ENCODE measurements at places on chromosomes 13 and 19.

- DNase-seq, result no peak
Measured at GRCh38 chr13:99932912-99933311, 38.7 kb downstream of the ZIC5 start.

GRCh38 chr19:51469162-51469561 lies 9.2 kb upstream of the CEACAM18 start:
- no peak for DNase-seq

GRCh38 chr13:54078271-54078870 lies 1049.8 kb downstream of the OLFM4 start:
- no peak for DNase-seq

DNA sequence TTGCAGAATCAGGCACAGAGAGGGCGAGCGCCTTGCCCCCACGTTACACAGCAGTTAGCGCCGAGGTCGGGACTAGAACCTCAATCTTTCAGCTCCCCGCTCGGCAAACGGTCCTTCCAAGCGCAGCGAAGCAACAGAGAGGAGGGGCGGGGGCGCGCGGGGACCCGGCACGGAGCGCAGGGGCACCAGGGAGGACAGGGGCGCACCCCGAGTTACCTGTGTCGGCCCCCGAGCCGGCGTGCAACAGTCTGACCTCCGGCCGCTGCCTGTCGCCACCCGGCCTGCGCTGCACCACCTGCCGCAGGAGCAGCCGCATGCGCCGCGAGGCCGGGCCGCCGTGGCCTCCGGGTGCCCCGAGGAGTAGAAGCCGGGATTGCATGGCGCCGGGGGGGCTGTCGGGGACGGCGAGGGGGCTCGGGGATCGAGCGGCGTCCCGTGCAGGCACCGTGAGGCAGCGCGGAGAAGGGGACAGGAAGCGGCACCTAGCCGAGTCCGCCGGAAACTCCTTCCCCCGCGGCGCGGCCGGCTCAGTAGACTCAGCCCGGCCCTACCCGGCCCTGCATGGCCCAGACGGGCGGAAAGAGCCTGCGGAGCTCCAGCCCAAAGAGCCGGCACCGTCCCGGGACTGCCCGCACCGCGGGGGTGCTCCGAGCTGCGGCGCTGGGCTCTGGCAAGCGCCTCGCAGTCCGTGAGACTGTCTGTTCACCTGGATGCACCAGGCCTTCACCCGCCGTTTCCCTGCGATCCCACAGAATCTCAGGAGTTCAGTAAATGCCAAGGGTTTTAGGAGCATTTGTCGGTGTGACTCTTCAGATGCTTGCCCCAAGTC lies at the start of gene VWA8:
VWA8 (minus strand) TSS at position 473 of the 829 bp plus-strand sequence; CDS start at position 379, 94 bp downstream.
- peak; percentile 79 for DNase-seq

GRCh38 chr13:56351041-56351440 lies 789.7 kb upstream of the PRR20A start:
- no peak for DNase-seq

DNA sequence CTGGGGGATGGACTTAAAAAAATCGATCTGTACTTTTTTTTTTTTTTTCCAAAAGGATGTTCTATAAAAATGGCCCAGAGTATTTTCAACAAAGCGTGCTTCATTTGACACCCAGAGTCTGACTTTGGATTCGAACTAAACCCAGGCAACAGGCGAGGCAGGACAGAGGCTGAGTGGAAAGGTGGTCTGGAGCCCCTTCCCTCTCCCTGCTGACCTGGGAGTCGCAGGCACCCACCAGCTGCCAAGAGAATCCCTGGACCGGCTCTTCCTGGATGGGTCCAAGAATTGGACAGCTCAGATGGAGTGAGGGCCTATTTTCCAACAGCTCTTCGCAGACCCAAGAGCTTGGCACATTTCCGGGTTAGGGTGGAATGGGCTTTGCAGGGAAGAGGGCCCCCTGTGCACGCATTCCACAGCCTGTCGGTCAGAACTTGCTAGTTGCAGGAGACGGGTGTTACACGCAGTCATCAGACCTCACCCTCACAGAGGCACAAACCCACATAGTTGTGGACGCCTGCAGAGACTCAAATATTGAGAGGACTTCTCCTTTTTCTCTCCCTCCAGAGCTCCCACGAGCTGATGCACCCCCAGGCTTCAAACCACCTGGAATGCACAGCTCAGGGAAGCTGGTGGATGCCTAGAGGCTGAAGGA lies 15.2 kb downstream of the KCTD15 start:
- no peak for DNase-seq

- DNase-seq, result no peak
Measured at GRCh38 chr19:2766594-2767372, 16.3 kb downstream of the SGTA start.
